Ureter (tissue), 1 donor: ENCODE measurements at places on chromosomes 16 and 17.

DNA sequence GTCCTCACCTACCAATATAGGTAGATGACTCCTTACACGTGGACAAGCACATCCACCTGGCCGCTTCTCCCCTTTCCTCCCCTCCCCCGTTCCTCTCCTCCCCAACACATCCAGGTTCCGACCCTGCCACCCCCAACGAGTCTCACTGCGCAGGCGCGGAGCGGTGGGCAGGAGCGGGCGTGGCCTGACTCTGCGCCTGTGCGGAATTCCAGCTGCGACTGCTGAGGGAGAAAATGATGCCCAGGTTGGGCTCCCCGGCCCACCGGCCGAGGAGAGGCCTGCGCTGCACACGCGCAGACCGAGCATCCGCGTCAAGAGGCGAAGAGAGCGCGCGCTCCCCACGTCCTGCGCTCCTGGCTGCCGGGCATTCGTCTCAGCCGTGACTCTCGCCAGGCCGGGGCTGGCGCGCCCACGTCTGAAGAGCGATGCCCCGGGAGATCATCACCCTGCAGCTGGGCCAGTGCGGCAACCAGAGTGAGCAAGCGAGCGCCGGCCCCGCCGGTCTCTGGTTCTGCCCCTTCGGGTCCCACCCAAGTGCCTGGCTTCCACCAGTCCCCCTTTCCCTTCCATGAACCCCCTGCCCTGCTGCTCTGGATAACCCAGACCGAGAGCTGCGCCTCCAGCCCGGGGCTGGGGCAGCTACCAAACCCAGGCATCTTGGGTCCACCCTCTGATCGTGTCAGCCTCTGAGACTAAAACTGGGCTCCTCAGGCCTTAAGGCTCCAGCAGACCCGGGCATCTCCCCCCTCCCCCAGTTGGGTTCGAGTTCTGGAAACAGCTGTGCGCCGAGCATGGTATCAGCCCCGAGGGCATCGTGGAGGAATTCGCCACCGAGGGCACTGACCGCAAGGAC lies at the start of gene TUBG2:
Gene TUBG2, plus strand, starts transcription at position 206 of the 853 bp plus-strand sequence. Its CDS starts 220 bp downstream, at position 426.
- peak; percentile 90 for DNase-seq

- no peak for DNase-seq
Measured at GRCh38 chr17:82846061-82846691, 6.4 kb upstream of the ZNF750 start.

DNA sequence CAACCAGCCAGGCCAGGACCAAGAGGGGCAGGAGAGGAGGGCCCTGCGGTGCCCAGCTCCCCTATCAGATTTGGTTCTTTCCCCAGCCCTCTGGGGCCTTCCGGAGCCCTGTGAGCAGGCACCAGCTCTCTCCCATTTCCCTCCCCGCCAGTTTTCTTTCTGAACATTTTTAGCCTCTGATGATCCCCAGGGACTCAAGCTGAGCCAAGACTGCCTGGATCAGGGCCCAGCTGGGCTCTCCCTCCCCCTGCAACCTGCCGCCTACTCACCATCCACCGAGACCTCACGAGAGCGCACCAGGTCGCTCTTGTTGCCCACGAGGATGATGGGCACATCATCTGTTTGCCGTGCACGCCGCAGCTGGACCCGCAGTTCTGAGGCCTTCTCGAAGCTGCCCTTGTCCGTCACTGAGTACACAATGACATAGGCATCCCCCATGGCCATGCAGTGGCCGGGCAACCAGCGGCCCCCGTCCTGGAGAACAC lies 2.0 kb downstream of the RRAD start:
- peak; percentile 68 for DNase-seq

GRCh38 chr17:17119533-17119932 lies 77.3 kb downstream of the MPRIP start:
- DNase-seq, result no peak

GRCh38 chr17:62824290-62825131 lies 16.4 kb upstream of the MARCHF10 start:
- no peak for DNase-seq

DNA sequence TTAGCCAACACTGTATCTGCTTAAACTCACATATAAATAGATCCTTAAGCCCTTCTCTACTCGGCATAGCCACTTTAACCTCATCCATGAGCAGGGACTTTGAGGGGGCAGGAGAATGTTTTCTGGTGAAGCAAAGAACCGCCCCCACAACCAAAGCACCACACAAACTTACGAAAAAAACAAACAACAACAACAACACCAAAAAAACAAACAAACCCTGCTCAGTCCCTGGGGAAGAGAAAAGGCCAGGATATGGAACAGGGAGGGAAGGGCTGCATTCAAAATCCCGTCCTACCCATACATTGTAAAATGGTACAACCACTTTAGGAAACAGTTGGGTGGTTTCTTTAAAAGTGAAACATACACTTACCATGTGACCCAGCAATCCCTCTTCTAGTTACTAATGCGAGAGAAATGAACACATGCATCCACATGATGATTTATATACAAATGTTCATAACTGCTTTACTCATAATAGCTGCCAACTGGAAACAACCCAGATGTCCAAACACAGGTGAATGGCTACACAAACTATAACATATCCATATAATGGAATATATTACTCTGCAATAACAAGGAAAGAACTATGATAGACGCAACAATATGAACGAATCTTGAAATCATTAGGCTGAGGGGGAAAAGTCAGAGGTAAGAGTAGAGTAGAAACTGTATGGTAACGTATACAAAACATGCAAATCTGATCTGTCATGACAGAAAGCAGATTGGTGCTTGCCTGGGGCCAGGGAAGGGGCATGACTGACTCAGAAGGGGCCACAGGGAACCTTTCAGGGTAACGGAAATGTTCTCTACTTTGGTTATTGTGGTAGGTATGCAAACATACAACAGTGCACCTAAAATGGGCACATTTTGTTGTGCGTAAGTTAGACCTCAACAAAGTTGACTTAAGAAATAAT lies 37.7 kb upstream of the TOB1 start:
- no peak for DNase-seq

DNA sequence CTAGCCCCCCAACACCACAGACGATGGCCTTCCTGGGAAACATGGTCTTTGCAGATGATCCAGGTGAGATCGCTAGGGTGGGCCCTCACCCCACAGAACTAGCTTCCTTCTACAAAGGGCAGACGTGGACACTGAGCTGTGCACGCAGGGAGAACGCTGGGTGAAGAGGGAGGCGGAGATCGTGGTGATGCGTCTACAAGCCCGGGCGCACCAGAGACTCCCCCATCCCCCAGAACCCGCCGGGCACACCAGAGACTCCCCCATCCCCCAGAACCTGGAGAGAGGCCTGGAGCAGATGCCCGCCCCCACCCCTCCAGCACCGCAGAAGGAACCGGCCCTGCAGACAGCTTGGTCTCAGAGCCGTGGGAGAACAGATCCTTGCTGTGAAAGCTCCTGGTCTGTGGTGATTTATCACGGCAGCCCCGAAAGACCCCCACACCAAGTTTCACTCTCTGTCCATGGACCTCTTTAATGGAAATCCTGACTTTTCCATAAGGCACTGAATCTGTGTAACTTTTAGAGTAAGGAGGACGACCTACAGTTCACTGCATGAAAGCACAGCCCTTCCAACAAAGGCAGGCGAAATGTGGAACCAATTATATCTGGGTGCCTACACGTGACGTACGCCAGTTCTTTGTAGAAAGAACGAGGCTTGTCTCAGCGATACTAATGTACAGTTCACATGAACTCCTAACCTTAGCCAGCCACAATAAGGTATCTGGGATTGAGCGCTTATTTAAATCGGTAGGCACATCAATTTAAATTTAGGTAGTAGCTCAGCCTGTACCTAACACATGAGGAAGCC lies 88.5 kb downstream of the ANKRD11 start:
- DNase-seq, result no peak

DNA sequence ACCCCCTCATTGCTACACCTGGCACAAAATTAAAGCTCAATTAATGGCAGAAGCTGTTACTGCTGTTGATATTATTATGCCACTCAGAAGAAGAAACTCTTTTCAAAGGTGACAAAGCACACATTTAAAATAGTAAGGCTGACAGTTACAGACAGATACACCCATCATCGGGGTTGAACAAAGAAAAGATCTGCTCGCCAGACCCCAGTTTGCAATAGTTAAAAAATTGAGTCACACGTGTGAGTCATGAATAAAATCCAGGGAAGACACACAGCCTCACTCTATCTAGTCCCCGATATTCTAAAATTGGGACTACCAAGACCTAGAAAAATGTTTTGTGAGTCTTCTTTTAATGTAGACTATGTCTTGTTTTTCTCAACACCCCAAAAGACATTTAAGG lies 330.0 kb upstream of the SOX9 start:
- DNase-seq, result no peak

DNA sequence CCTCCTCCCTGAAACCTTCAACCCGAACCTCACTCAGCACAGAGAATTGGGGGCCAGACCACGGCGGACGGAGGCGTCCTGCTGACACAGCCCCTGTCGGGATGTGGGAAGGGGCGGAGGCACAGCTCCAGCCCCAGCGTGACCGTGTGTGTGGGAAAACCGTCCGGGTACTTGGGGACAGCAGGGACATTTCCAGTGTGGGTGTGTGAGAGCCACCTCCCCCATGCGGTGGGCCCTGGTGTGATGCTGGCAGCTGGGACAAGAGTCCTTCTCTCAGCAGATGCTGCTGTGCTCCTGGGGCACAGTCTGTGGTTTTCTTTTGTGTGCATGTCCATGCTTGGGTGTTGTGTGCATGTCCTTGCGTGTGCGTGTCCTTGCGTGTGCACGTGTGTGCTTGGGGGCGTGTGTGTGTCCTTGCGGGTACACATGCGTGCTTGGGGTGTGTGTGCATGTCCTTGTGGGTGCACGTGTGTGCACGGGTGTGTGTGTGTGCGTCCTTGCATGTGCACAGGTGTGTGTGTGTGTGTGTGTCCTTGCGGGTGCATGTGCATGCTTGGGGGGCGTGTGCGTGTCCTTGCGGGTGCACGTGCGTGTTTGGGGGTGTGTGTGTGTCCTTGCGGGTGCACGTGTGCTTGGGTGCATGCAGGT lies 16.9 kb downstream of the CENPX start:
- DNase-seq, result no peak

- DNase-seq, result no peak
Measured at GRCh38 chr17:8484465-8484864, 48.8 kb downstream of the NDEL1 start.

DNA sequence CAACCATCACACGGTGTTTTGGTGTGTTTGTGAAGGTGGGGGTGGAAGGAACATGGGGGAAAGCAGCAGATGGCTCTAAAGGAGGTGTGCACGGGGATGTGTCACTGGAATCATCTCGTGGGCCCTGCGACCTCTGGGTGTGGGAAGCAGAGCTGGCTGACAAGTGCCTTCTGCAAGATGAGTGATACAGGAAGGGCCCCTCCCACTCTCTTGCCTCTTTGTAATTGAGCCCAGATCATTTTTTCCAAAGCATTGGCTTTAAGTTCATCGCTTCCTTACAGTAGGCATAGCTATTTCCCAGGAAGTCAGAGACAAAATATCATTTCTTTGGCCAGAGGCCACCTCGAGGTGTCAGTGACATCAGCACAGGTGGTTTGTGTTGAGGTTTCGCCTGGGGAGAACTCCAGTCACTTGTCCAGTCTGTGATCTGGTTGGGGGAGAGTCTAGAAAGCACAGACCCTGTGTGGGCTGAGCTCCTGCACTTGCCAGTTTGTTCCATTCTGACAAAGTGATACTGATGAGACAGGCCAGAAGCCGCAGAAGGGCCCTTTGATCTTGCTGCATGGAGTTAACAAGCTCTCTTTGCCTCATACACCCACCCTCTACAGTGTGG lies 20.6 kb upstream of the SNTB2 start:
- DNase-seq, result no peak

DNA sequence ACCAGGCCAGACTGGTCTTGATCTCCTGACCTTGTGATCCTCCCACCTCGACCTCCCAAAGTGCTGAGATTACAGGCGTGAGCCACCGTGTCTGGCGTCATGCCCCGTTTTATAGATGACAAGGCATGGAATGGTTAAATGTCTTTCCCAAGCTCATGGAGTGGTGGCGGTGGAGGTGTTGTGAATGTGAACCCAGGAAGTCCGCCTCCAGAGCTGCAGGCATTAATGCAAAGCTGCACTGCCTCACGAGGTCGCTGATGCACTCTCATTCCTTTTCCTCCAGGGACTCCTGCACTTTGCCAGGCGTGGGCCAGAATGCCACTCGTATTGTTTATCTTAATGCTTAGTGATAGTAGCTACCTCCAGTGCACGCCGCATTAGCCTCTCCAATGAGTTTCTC lies 149.6 kb downstream of the WWOX start:
- DNase-seq, result no peak

GRCh38 chr16:80253741-80254140 lies 287.1 kb upstream of the DYNLRB2 start:
- DNase-seq, result no peak

GRCh38 chr16:49734331-49734730 lies 121.6 kb downstream of the ZNF423 start:
- DNase-seq, result no peak

DNA sequence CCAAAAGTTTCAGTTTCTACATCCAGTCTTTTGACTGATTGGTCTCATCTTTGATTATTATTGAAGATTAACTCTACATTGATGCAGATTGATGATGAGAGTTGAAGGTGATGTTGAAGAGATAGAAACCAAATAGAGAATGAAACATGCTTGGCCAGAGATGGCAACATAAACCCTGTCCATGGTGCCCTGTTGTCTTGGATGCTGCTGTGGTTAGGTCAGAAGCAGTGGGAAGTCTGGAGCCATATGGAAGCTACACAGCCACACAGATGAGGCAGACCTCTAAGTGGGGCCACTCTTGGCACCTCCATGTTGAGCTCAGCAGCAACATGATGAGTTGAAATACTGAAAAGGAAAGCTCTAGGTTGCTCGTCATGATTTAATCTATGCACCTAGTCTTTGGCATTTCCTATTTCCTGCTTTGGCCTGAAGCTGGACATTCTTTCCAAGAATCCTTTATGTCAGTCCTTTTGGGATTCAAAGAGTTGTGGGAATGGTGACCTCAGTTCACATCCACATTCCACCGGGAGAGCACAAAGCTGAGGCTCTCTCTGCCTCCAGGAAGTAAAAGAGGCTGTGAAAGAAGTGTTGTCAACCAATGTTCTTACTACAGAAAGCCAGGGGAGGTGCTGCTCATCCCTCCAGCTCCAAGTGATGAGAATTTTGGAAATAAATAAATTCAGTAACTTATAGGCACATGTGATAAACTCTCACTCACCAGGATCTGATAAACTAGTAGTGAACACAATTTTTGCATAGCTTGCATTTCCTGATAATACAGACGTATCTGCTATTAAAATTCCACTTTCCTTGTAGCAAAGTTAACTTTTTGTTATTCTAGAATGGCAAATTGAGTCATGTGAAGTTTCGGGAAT lies 127.7 kb upstream of the MAF start:
- DNase-seq, result no peak
